ENCODE measurements at places on chromosomes 5 and 9.

- no peak for DNase-seq
Measured at GRCh38 chr5:132003170-132003744, 8.2 kb downstream of the ACSL6 start.

DNA sequence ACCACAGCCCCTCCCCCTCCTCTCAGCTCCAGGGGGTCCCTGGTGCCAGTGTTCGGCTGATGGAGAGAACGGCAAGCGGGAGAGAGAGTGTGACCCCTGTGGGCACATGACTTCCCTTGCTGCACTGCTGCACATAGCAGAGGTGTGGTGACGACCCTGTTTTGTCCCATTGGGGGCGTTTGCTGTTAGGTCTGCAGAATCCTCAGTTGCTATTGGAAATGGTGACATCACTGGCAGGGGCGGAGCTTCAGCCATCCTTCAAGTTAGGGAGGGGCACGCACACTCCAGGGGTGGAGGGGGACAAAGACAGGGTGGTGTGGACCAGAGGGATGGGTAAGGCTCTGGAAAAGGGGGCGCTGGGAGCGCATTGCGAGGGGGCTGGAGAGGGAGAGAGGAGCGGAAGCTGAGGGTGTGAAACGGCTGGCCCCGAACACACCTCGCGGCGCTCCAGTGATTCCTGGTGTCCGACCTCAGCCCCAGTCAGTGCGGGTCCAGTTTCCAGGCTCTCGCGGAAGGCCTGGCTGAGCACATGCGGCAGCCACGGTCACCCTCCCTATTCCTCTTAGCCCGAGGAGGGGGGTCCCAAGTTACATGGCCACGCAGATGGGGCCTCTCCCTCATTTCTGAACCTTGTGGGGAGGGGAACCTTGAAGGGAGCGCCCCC is 764 bp upstream of the GRIN1 start:
- no peak for DNase-seq

- DNase-seq = no peak
Measured at GRCh38 chr5:131745703-131746102, 51.1 kb downstream of the FNIP1 start.

GRCh38 chr9:127558581-127559246 is 53.4 kb upstream of the STXBP1 start:
- DNase-seq = no peak

DNA sequence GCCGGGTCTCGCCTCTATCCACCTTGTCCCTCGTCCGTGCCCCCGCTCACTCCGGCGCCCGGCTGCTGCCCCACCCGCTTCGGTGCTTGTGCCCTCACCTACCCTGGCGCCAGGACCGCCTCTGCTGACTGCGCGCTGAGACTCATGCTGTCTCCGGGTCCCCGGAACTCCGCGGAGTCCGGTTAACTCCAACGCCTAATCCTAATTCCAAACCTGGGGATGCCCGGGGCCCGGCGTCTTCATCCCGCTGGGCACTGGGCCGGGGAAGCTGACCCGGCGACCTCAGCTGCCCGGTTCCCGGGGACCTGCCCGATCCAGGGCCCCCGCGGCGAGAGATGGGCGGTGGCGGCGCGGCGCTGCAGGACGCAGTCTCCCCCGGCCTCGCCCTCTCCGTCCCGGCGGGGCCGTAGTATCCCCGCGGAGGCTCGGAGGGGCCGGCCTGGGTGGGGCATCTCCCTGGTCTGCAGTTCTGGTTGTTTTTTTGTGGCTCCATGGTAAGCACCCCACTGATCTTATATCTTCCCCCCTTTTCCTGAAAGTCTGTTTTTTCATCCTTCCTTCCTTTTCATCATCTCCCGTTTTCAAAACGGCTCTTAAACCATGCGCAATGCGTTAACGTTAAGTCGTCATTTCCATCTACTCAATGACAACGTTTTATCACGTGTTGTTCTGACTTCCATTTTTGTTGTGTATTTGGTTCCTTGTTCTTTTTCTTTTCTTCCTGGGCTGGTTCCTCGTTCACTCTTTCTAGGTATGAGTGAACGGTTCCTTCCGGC is 41.1 kb upstream of the PLEKHG4B start:
- DNase-seq = no peak

- no peak for DNase-seq
Measured at GRCh38 chr9:19379283-19379682, 753 bp downstream of the RPS6 start.

DNA sequence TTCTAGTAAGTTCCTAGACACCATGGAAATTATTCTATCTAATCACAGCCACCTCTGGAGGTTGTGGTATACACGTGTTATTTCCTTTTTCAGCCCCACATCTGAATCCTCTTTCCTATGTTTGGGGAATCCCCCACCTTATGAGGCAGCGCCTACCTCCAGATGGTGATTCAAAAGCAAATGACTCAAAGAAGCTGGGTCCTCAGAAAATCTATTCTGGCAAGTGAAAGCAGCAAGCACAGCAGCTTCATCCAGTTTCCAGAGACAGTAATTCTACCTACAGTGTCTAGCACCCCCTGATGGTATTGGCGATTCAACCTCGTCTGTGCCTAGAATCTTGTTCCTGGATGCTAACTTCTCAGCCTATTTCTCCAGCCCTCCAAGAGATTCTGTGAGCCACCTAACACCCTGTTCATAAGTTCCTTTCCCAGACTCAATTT is 43.0 kb downstream of the STRBP start:
- DNase-seq = peak; percentile 18

GRCh38 chr5:7066471-7067235 is 329.3 kb upstream of the ADCY2 start:
- no peak for DNase-seq

- no peak for DNase-seq
Measured at GRCh38 chr9:9892217-9892616, 720.6 kb downstream of the PTPRD start.

DNA sequence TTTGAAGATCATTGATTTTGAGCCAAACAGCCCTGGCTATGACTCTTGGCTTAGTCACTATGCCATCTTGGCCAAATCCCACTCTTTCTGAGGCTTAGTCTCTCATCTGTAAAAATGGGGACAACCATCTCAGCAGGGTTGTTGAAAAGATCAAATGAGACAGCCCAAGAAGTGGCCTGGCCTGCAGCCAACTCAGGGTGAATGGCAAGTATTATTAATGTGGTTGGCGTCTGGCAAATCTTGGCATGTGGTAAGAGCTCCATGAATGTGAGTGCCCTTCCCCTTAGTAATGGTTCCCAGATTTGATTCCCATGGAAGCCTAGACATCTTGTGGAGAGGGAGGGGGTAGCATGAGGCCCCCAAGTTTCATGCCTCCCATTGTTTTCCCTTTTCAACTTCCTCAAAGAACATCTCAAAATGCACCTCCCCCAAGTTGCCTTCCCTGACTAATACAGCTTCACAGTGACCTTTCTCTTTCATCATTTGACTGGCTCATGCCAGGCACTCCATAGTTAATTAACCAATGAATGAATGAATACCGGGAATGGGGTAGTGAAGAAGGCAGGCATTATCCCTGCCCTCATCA is 11.8 kb upstream of the TGFBI start:
- no peak for DNase-seq

GRCh38 chr5:94544875-94545547 is 73.4 kb downstream of the KIAA0825 start:
- no peak for DNase-seq

DNA sequence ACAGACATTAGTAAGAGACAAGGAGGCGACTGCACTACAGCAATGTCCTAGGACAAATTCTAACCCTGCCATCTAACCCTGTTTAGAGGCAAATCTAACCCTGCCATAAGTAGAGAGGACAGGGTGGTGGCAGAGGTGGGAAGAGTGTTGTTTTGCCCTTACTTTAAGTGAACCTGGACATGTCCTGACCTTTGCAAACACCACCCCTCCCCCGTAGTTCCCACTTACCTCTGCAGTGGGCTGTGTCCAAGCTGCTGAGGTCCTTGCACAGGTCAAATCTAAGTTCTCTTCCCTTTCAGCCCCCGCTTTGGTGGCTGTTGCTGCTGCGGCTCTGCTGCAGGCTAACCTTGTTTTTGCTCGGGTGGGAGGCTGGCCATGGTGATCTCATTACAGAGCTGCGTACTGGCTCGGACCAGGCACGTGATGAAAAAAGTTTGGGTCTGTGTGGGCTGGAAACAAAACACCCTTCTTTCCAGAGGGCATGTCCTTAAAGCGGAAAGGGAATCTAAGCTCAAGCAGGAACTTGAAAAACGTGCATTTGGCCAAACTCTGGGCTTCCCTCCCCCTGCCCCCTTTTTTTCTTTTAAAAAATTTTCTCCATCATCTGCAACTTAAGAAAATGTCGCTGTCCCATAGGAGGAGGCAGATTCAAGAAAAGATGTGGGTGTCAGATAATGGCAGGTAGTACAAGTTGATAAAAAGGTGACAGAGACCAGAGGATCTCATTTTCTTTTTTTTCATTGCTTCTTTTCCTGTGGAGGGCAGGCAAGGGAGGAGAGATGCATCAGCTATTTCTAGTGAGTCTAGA is at the start of gene FAXDC2:
FAXDC2 (minus strand) TSS at position 349 of the 808 bp plus-strand sequence. CDS start 12,425 bp downstream, outside the sequence.
- DNase-seq = no peak

DNA sequence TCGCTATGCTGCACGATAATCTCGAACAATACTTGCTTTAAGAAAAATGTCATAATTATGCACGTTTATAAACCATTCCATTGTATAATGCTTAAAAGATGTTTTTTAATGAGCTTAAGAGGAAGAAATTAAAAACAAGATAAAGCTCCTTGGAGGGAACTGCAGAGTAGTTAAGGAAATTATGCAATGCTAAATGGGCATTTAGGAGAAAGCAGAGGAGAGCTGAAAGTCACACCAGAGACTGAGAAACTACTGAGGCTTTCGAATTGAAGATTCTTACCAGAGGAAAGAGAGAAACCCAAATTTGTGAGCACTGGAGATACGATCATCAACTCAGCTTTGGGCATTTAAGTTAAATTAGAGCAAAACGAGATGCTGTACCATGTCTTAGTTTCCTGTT is 119.4 kb downstream of the CDH10 start:
- DNase-seq = no peak

DNA sequence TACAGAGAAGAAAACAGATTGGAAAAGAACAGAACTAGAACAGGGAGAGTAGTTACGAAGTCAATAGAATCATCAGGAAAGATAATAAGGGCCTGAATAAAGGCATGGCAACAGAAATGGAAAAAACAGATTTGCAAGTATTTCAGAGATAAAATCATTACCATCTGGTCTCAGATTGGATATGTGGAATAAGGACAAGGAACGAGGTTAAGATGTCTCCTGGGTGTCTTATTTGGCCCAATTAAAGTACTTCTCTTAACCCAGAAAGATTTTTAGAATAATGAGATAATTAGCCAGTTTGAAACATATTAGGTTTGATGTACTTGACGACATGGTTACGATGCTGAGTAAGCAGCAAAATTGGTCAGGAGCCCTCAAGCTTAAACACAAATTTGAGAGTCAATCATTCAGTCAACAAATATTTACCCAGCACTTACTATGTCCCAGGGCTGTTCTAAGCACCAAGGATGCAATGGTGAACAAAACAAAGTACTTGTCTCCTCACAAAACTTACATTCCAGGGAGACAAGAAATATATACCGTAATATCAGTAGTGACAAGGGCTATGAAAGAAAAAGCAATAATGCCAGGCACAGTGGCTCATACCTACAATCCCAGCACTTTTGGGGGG is 18.3 kb downstream of the RICTOR start:
- DNase-seq = no peak

GRCh38 chr5:95821110-95822021 is 1.2 kb downstream of the GLRX start:
- no peak for DNase-seq

GRCh38 chr5:4716781-4717180 is 423.3 kb upstream of the ADAMTS16 start:
- DNase-seq = no peak

DNA sequence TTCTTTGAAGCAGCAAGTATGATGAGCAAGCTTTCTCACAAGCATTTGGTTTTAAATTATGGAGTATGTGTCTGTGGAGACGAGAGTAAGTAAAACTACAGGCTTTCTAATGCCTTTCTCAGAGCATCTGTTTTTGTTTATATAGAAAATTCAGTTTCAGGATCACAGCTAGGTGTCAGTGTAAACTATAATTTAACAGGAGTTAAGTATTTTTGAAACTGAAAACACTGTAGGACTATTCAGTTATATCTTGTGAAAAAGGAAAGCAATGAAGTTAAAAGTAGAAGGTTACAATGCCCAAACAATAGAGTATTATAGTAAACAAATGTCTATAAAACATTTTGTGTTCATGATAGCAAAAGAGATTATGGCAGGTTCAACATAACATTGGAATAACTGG is 88.6 kb downstream of the JAK2 start:
- no peak for DNase-seq

GRCh38 chr9:83061036-83061435 is 1.9 kb downstream of the RASEF start:
- no peak for DNase-seq

GRCh38 chr9:4959031-4959430 is 26.0 kb upstream of the JAK2 start:
- DNase-seq = no peak

DNA sequence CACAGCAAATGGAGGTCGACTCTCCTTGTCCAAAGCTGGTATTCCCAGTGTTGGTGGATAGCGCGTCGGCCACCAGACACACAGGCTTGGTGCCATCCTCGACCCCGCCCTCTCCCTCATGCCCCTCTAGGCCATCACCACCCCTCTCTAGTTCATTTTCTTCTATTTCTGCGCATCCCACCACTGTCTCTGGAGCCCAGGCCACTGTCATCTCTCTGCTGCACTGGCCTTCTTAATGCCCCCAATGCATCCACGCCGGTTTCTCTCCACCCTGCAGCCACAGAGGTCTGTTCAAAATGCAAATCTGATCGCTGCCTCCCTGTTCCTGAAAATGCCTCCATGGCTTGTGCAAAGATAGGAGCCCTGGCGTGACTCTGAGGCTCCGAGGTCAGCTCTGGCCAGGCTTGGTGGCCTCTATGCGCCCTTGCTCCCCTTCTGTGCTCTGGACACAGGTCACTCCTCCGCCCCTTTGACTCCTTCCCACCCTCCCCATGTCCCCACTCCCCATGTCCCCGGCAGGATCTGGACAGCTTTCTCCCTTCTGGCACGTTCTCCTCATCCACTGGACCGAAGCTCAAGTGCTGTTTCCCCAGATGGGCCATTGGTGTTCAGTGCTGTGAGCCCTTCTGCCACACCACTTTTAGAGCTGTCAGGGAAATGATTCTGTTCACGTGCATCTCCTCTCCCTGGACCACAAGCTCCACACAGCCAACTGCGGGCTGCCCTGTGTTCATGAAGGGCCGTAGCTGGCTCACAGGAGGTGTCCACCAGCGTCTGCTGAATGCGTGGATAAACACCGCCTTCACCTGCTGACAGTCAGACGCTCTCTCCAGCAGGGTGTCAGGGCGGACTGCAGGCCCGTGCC is 59.5 kb upstream of the RNF130 start:
- DNase-seq = no peak

GRCh38 chr5:100840370-100840769 is 62.7 kb downstream of the ST8SIA4 start:
- DNase-seq = no peak

DNA sequence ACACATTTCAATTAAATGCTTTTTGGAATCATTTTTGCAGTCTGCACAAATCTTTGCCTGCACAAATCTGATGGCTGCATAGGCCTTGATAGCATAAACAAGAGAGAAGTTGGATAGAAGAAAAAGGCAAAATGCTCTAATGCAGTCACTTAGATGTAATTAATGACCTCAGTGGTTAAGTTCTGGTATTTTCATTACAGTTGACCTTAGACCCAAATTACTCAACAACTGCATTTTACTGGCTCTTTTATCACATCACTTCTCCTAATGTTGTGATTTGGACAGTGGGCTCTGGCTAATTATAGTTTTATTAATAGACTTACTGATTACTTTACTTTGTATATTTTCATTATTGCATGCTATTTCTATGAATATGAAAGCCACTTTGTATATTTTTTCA is 34.3 kb downstream of the NTRK2 start:
- DNase-seq = no peak

- no peak for DNase-seq
Measured at GRCh38 chr9:75462866-75463265, 374.6 kb downstream of the OSTF1 start.

- DNase-seq = no peak
Measured at GRCh38 chr9:36739373-36740116, 166.8 kb downstream of the MELK start.
